ENCODE measurements at places on chromosomes 13 and 19.

DNA sequence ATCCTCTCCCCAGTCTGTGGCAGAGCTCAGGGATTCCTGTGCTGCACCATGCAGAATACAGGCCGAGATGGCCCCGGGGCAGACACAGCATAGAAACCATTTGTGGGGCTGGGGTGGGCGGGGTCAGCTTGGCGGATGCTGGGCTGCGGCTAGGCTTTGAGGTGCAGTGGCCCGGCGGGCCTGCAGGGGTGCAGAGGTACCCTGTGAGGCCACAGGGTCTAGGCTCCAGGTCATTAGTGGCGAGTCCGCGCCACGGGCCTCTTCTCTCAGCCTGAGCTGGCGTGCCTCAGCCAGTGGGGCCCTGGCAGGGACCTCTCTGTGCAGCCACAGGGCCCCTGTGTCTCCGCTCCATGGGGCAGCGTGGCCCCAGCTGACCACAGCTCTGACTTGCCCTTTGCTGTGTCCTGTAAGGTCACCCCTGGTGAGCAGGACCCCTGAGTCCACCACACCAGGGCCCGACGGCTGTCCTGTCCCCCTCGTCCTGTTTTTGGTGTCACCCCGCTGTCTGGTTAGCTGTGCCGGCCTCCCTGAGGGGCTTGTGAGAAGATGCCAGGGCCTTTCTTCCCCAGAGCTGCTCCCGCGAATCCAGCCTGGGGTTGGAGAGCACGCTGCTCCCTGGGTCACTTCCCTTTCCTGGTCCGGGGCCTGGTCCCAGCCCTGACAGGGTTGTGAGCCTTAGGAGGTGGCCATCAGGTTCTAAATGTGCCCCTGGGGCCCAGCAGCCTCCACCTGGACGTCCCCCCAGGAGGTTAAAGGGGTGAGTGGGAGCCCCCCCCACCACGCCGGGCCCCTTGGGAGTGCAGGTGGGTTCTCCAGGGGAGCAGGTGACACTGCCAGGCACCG is 12.1 kb downstream of the KDM4B start:
- peak; percentile 43 for DNase-seq
- no peak overlapping the region for H3K27ac ChIP-seq
- H3K36me3 ChIP-seq: no peaks in the 10 kb centered on the region
- no peak overlapping the region for H3K4me3 ChIP-seq
- no peaks in the 10 kb centered on the region for H3K4me1 ChIP-seq

GRCh38 chr19:2477732-2478191 is 1.8 kb downstream of the GADD45B start:
- no peaks in the 10 kb centered on the region for H3K36me3 ChIP-seq
- no peak for DNase-seq
- H3K27ac ChIP-seq: no peak overlapping the region
- no peaks in the 10 kb centered on the region for H3K27me3 ChIP-seq

DNA sequence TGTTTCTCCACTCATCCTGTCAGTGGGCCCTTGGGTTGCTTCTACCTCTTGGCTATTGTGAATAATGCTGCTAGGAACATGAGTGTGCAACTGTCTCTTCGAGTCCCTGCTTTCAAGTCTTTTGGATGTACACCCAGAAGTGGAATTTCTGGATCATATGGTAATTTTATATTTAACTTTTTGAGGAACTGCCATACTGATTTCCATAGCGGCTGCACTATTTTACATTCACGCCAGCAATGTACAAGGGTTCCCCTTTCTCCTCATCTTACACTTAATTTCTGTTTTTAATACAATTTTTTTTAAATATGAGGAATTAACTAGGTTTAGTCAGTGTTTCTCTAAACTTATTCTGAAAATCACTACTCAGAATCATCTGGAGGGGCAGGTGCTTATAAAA is 24.2 kb upstream of the SLC46A3 start:
- DNase-seq: no peak
- H3K4me3 ChIP-seq: no peak overlapping the region
- H3K36me3 ChIP-seq: no peaks in the 10 kb centered on the region
- no peak overlapping the region for H3K27ac ChIP-seq
- H3K27me3 ChIP-seq: no peaks in the 10 kb centered on the region
- no peaks in the 10 kb centered on the region for H3K4me1 ChIP-seq

GRCh38 chr19:42042455-42043170 is 27.4 kb downstream of the GRIK5 start:
- peaks cover 1% of the 10 kb centered on the region for H3K36me3 ChIP-seq
- DNase-seq: no peak
- H3K4me1 ChIP-seq: no peaks in the 10 kb centered on the region
- H3K27ac ChIP-seq: no peak overlapping the region

DNA sequence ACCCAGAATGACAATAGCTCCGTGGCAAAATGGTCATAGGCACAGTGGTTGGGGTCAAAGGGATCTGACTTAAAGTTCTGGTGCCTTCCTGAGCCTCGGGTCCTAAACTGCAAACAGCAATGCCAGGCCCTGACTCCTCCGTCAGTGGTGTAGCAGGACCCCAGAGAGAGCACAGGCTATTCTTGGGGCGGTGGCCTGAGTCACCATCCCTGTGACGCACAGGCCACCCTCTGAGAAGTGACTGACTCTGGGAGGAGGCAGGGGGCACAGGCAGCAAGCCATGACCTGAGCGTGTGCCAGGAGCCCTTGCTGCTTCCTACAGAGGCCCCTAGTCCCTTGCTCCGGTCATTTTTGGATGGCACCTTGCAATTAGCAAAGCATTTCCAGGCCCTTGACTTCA is 18.7 kb downstream of the PLVAP start:
- H3K36me3 ChIP-seq: no peaks in the 10 kb centered on the region
- no peaks in the 10 kb centered on the region for H3K27me3 ChIP-seq
- H3K27ac ChIP-seq: no peak overlapping the region

DNA sequence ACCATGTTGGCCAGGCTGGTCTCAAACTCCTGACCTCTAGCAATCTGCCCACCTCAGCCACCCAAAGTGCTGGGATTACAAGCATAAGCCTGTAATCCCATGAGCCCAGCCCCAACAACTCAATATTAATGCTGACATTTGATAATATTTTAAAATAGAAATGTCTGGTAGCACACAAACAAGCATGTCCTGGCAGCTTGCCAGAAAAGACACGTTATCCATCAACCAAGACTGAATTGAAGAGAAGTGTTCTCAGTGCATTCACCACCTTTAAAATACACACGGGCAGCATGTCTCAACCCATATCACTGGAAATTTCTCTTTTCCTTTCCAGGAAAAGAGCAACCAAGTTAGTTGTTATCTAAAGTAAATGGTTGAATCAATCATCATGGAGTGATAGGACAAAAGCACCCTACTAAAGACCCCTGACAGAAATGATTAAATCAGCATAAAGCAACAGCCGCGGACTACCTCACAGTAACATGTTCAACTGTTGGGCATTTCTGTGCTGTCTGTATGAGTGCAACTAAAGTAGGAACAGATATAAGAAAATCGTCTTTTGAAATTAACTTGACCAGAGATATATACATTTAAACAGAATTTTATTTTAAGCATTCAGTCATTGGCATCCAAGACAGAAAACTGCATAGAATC is 25.0 kb downstream of the LHFPL6 start:
- H3K4me1 ChIP-seq: no peaks in the 10 kb centered on the region
- H3K36me3 ChIP-seq: no peaks in the 10 kb centered on the region
- H3K4me3 ChIP-seq: no peak overlapping the region
- H3K27me3 ChIP-seq: no peaks in the 10 kb centered on the region
- H3K27ac ChIP-seq: no peak overlapping the region
- no peak for DNase-seq

DNA sequence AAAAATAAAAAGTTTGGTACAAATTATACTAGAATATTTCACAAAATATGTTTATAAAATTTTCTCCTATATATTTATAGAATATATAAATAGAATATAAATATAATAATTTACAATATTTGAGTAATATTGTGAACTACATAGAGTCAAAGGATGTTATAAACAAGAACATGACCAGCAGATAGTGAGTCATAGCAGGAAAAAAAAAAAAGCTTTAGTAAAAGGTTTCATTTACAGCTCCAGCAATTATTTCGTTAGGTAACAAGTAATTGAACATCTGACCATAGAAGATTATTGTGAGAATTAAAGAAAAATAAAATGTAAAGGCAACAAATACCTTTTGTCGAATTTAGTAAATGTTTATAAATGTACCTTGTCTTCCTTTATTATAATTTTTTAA is 864.1 kb downstream of the PCDH17 start:
- H3K4me1 ChIP-seq: no peaks in the 10 kb centered on the region
- no peak for DNase-seq
- H3K27ac ChIP-seq: no peak overlapping the region
- H3K36me3 ChIP-seq: no peaks in the 10 kb centered on the region
- H3K27me3 ChIP-seq: no peaks in the 10 kb centered on the region

DNA sequence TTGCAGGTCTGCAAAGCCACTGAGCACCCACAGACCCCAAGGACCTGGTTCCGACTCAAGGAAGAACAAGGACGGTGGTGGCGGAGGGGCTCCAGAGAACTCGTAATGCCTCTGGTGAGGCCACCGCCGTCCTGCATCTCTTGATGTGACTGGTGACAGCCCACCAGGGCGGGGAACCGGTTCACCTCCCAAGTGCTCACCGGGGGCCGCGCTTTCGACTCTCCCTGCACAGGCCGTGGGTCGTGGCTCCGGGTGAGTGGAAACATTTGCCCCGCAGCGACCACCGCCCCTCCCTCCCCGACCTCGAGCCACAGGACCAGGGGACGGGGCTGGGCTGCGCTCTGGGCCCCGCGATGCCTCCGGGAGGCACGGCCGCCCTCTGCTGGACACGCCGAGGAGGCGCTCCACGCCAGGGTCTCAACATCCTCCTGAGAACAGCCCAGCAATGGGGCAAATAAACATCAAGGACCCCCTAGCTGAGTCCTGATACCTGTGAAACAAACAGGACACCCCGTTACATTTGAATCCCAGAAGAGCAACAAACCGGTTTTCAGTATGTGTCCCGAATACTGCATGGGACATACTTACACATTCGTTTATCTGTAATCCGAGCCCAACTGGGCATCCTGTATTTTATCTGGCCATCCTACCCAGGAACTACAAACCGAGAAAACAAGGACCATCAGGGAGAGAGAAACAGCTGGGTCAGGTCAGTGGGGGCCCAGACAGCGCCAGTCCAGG is 3.9 kb upstream of the PLPP2 start:
- no peak overlapping the region for H3K4me3 ChIP-seq
- no peaks in the 10 kb centered on the region for H3K4me1 ChIP-seq
- H3K36me3 ChIP-seq: no peaks in the 10 kb centered on the region
- peak; percentile 55 for DNase-seq
- H3K27ac ChIP-seq: no peak overlapping the region

GRCh38 chr13:50357586-50358118 is 342.4 kb downstream of the KCNRG start:
- no peak overlapping the region for H3K27ac ChIP-seq
- H3K36me3 ChIP-seq: no peaks in the 10 kb centered on the region
- H3K4me3 ChIP-seq: no peak overlapping the region
- no peaks in the 10 kb centered on the region for H3K4me1 ChIP-seq
- DNase-seq: no peak

DNA sequence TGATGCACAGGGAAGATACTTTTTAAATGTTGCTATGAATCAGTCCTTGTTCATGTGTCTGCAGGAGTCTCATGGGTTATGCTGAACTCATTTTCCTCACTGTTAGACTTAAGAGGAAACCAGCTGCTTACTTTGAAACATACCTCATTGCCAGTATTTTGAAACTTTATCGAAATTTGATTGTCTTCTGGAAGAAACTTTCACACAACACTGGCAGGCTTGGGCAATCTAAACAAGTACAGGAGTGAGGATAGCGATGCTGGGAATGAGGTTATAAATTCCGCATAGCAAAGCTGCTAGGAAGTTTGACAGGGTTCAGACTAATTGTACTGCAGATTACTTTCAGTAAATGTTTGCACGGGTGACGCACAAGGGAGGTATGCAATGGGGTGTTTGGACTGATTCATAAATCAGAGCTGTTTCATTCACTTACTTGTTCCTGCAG is 245.7 kb downstream of the DNAJC15 start:
- no peaks in the 10 kb centered on the region for H3K4me1 ChIP-seq
- H3K4me3 ChIP-seq: no peak overlapping the region
- H3K36me3 ChIP-seq: no peaks in the 10 kb centered on the region
- no peaks in the 10 kb centered on the region for H3K27me3 ChIP-seq

GRCh38 chr19:2287585-2288337 is 5.8 kb upstream of the PEAK3 start:
- no peak overlapping the region for H3K4me3 ChIP-seq
- DNase-seq: no peak
- no peaks in the 10 kb centered on the region for H3K4me1 ChIP-seq
- H3K36me3 ChIP-seq: no peaks in the 10 kb centered on the region
- H3K27me3 ChIP-seq: peaks cover 29% of the 10 kb centered on the region

DNA sequence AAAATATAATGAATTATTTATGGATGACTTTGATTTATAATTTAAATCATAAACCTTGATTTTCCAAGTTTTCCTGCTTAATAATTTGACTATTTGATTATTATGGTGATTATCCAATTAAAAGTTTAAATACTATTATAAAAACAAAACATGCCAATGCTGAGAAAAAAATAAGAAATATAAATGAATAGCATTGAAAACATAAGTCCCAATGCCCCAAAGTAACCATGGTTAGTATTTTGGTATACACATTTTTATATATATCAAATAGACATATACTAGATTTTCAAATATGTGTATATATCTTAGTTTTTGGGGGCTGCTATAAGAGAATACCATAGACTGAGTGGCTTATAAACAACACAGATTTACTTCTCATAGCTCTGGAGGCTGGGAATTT is 108.3 kb downstream of the GPC5 start:
- no peak overlapping the region for H3K27ac ChIP-seq
- H3K27me3 ChIP-seq: no peaks in the 10 kb centered on the region
- no peaks in the 10 kb centered on the region for H3K4me1 ChIP-seq
- DNase-seq: no peak
- H3K36me3 ChIP-seq: no peaks in the 10 kb centered on the region

DNA sequence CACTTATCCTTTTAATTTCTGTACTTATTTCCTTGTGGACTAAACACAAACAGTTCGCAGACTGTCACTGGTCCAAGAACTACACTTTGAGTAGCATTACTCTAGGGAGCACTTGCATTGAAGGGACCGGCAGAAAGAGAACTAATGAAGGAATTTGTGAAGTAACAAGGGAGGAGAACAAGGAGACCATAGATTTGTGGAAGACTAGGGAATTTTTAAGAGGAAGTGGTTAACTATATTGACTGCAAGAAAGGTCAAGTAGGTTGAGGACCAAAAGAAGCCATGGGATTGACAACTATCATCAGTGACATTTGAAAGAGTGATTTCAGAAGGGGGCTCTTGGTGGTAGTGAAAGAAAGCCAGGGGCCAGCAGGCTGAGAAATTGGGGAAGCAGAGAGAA is 4.0 kb upstream of the RB1 start:
- no peaks in the 10 kb centered on the region for H3K27me3 ChIP-seq
- no peaks in the 10 kb centered on the region for H3K36me3 ChIP-seq
- H3K27ac ChIP-seq: no peak overlapping the region

DNA sequence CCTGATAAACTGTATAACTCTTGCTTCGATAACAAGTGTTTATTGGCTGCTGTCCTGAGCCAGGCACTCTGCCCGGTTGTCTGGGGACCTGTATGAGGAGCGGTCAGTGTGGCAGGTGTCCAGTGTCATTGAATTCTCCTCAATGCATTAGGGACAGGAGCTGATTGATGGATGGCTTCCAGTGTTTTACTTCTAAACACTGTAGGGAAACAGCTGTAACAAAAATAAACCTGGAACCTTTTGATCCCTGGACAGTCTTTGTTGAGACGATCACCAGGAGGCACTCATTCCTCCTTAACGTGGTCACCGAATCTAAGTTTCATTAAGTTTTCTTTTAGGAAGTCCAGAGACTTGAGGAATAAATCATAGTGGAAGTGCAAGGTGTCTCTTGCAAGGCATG is 17.9 kb downstream of the UBAC2 start:
- no peak for DNase-seq
- H3K27me3 ChIP-seq: no peaks in the 10 kb centered on the region
- H3K4me3 ChIP-seq: no peak overlapping the region

- no peak for DNase-seq
- H3K27ac ChIP-seq: no peak overlapping the region
- H3K4me1 ChIP-seq: no peaks in the 10 kb centered on the region
Measured at GRCh38 chr13:51770681-51771417, 33.1 kb downstream of the DHRS12 start.

Measured in mesendoderm (in vitro differentiated cells).